Thoracic aorta (tissue), 2 donors: ENCODE measurements at places on chromosomes 2 and 18. TPM values are rescaled to one million over a fixed set of nuclear protein-coding genes. Genes with fewer than 3 reads are reported as not detected.

GRCh38 chr2:240794178-240794721 lies 25.8 kb downstream of the KIF1A start:
- no peak for DNase-seq
- no peaks in the 10 kb centered on the region for H3K36me3 ChIP-seq
- no peaks in the 10 kb centered on the region for H3K4me1 ChIP-seq
- H3K27me3 ChIP-seq, result no peaks in the 10 kb centered on the region
- no peak overlapping the region for H3K4me3 ChIP-seq

DNA sequence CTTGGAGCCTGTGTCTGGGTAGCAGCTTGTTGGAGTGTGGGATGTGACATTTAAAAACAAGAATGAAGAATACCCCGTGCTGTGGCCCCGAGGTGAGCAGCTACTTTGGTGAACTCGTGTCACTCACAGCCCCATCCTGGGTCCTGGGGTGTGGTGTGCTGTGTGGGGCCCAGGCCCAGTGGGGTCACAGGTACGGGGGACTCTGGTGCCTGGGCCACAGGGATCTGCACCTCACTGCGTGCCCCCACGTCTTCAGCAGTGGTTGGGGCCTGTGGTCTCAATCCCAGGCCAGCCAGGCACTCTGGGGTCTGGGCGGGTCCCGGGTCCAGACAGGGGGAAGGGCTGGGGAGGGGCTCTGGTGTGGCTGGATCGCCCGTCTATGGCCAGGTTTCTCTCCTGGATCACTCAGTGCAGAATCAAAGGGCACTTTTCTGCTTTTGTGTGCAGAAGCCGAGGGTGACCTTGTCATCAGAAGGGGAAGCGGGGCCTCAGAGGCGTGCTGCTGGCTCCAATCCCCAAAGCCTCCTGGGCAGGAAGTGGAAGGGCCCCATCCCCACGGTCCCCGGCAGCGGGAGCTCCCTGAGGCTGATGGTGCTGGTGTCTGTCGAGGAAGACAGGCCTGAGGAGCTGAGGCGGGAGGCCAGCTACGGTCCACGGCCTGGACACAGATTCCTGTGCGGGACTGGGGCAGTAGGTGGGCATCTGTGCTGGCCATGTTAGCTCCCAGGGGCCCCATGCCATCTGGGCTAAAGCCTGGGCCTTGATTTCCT lies 1.4 kb downstream of the GPR35 start:
- H3K36me3 ChIP-seq, result no peaks in the 10 kb centered on the region
- no peak for DNase-seq
- no peak overlapping the region for H3K27ac ChIP-seq

Gene TUBA4B
- total RNA-seq, result not detected

Gene TMEM178A
- 6.5 TPM for total RNA-seq

- DNase-seq, result no peak
- H3K4me1 ChIP-seq, result no peaks in the 10 kb centered on the region
- no peak overlapping the region for H3K4me3 ChIP-seq
- no peaks in the 10 kb centered on the region for H3K27me3 ChIP-seq
- H3K36me3 ChIP-seq, result no peaks in the 10 kb centered on the region
Measured at GRCh38 chr2:175054340-175054739, 49.2 kb upstream of the CHN1 start.

Gene ERFE
- total RNA-seq, result 1.3 TPM

- no peak overlapping the region for H3K27ac ChIP-seq
- DNase-seq, result no peak
- H3K4me1 ChIP-seq, result peaks cover 30% of the 10 kb centered on the region
- H3K36me3 ChIP-seq, result no peaks in the 10 kb centered on the region
- H3K4me3 ChIP-seq, result no peak overlapping the region
- H3K27me3 ChIP-seq, result no peaks in the 10 kb centered on the region
Measured at GRCh38 chr2:239445771-239446524, 45.1 kb upstream of the HDAC4 start.

DNA sequence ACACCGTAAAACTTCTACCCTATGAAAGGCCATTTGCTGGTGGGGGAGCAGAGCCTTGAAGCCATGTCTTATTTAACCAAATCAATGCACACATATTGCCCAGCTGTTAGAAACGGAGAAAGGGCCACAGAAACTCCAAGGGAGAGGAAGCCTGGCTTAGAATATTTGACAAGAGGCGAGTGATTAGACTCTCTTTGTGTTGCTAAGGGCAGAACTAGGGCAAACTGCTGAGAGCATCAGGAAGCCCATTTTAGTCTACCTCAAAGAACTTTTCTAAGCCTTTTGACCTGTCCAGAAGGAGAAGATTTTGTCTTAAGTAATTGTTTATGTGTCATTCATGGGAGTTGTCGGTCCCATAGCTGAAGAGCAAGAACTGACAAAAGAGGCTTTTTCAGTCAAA lies 54.4 kb upstream of the CELF4 start:
- H3K4me3 ChIP-seq, result no peak overlapping the region
- no peaks in the 10 kb centered on the region for H3K27me3 ChIP-seq
- H3K4me1 ChIP-seq, result no peaks in the 10 kb centered on the region
- no peaks in the 10 kb centered on the region for H3K36me3 ChIP-seq

GRCh38 chr2:41958251-41958650 lies 89.6 kb upstream of the PKDCC start:
- no peak overlapping the region for H3K27ac ChIP-seq
- peaks cover 13% of the 10 kb centered on the region for H3K4me1 ChIP-seq
- no peaks in the 10 kb centered on the region for H3K27me3 ChIP-seq
- no peaks in the 10 kb centered on the region for H3K36me3 ChIP-seq
- DNase-seq, result no peak

DNA sequence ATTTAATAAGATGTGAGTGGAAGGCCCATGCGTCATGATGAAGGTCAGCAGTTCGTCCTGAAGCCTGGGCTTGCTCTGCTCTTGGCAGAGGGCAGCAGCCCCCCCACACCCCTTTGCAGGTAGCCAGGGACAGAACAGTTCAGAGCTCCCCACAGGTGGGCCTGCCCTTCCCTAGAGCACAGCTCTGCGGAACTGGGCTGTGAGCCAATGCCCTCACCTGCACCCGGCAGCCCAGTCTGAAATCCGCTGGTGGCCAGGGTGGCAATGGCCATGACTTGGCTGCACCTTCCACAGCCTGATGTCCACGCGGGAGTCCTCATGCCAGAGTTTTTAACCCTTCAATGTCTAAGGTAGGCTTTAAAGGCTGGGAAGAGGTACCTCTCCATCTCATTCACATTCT lies 136.7 kb downstream of the ACKR3 start:
- no peak overlapping the region for H3K27ac ChIP-seq
- H3K36me3 ChIP-seq, result no peaks in the 10 kb centered on the region
- H3K4me3 ChIP-seq, result no peak overlapping the region
- no peaks in the 10 kb centered on the region for H3K27me3 ChIP-seq

DNA sequence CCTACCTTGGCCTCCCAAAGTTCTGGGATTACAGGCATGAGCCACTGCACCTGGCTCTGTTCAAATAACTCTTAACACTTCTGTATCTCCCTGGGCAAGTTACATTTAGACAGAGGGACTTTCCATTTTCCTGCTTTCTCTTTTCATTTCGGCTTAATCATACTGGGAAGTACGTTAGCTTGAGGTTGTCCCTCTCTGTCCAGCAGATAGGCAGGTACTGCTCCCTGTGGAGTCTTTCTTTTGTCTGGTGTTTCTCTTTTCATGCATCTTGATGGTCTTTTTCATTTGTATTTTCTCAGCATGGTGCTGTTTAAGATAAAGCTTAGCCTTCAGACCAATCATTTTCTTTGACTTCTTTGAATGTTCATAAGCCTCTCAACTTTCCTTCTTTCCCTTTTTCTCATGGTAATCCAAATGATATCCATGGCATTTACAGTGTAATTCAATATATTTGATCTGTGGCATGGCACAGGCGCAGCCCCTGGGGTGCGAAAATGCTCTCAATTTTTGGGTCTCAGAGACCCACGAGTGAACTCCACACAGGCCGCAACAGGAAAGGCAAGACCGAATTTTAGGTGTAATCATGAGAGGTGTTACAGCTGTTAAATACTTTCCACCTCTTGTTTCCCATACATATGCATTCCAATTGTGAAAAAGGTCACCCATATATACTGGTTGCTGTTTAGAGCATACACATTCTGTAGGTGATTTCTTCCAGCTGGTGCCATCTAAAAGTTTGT lies 99.9 kb upstream of the MYO3B start:
- peaks cover 10% of the 10 kb centered on the region for H3K36me3 ChIP-seq
- peaks cover 8% of the 10 kb centered on the region for H3K4me1 ChIP-seq
- H3K4me3 ChIP-seq, result no peak overlapping the region
- no peak for DNase-seq
- H3K27ac ChIP-seq, result no peak overlapping the region
- no peaks in the 10 kb centered on the region for H3K27me3 ChIP-seq

Gene PSMA8
- not detected for total RNA-seq

DNA sequence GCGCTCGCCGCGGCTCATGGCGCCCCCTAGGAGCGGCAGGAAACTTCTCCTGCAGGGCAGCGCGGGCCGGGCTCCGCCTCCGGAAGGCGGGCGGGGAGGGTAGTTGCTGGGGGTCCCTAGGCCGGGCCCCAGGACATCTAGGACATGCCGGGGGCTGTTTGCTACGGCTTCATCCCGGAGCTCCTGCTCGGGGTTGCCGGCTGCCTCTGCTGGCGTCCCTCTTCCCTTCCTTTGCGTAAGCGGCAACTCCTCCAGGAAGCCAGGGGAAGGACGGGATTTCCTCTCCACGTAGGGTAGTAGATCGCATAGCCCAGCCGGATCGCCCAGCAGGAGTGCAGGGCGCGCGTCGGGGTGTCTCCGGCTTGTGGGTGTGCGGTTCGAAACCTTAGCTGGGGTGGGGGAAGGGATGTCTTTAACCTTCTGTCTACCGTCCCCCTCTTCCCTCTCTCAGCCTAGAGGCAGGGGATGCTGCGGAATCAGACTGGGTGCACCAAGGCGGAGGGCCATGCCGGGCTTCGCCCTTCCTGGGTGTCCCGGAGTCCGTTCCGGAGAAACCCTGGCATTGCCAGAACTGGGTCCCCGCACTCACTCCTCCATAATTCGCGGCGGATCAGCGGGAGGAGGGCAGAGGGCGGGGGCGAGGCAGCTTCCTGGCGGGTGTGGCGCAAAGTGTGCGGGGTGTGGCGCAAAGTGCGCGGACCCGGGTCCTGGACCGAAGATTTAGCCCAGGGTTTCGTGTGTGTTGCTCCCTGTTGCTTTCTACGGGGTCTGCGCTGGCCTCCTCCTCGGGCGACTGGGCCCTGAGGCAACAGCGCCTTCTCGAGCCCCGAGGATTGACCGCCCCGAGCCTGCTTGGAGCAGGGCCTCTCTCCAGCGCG lies 12.2 kb upstream of the SKOR2 start:
- H3K4me1 ChIP-seq, result peaks cover 18% of the 10 kb centered on the region
- no peak for DNase-seq
- no peaks in the 10 kb centered on the region for H3K36me3 ChIP-seq
- peaks cover 4% of the 10 kb centered on the region for H3K27me3 ChIP-seq
- H3K27ac ChIP-seq, result no peak overlapping the region
- H3K4me3 ChIP-seq, result peak overlapping the region; percentile 52

DNA sequence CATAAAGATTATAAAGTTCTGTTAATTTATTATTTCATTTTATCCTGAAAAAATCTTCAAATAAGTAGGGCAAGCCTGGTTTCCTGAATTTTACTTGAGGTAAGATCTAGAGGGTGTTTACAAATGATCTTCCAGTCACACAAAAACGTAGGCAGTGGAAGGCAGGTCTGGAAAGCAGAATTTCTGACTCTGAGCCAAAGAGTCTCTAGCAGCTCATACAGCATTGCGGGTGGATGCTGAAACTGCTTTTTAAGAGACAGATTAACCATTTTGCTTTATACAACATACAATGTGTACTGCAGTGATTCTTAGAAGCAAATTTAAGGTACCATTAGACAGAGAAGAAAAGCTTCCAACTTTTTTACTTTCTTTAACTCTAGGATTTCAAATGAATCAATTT lies 117.0 kb downstream of the FTCDNL1 start:
- no peak overlapping the region for H3K27ac ChIP-seq
- no peak for DNase-seq
- H3K27me3 ChIP-seq, result no peaks in the 10 kb centered on the region
- no peaks in the 10 kb centered on the region for H3K4me1 ChIP-seq
- H3K4me3 ChIP-seq, result no peak overlapping the region
- no peaks in the 10 kb centered on the region for H3K36me3 ChIP-seq

DNA sequence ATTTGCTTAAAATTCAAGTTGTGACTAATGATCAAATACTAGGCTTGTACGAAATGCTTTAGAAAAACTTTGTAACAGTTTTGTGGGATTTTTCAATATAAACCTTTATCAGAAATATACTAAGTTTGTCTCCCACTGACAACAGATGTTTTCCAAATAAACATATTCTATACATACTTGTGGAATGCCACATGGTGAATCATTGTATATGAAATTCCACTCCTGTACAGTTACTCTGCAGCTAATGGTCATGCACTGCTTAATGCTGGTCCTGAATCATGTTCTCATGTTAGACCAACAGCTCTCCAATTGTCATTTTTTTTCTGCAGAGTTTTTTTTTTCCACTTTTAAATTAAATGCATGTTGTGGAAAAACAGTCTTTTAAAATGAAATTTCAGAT lies 90.1 kb downstream of the DPP4 start:
- H3K27me3 ChIP-seq, result no peaks in the 10 kb centered on the region
- no peak overlapping the region for H3K4me3 ChIP-seq
- no peak overlapping the region for H3K27ac ChIP-seq
- H3K36me3 ChIP-seq, result no peaks in the 10 kb centered on the region
- no peaks in the 10 kb centered on the region for H3K4me1 ChIP-seq

GRCh38 chr18:5518899-5519371 lies 24.9 kb downstream of the EPB41L3 start:
- H3K4me3 ChIP-seq, result no peak overlapping the region
- no peak overlapping the region for H3K27ac ChIP-seq
- H3K27me3 ChIP-seq, result no peaks in the 10 kb centered on the region
- no peaks in the 10 kb centered on the region for H3K36me3 ChIP-seq

DNA sequence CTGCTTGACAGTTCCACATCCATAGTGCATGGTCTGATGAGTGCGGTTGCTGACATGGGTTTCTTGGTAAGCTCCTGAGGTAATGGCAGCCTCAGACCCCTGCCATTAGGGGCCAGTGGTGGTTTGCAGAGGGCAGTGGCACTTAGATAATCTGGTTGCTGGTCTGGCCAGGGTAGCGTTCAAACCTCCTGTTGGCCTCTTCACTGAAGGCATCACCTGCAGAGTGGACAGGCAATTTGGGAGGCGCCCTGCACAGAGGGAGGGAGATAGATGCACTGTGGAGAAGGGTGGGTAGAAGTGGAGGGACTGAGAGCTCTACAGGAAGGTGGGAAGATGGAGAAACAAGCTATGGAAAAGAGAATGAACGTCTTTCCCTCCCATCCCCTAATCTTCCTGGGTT lies 3.7 kb downstream of the HTRA2 start:
- DNase-seq, result no peak
- H3K4me3 ChIP-seq, result no peak overlapping the region
- H3K27me3 ChIP-seq, result no peaks in the 10 kb centered on the region
- peaks cover 15% of the 10 kb centered on the region for H3K36me3 ChIP-seq
- H3K27ac ChIP-seq, result no peak overlapping the region
- peaks cover 20% of the 10 kb centered on the region for H3K4me1 ChIP-seq
